ENCODE measurements at places on chromosomes 16 and 17.

DNA sequence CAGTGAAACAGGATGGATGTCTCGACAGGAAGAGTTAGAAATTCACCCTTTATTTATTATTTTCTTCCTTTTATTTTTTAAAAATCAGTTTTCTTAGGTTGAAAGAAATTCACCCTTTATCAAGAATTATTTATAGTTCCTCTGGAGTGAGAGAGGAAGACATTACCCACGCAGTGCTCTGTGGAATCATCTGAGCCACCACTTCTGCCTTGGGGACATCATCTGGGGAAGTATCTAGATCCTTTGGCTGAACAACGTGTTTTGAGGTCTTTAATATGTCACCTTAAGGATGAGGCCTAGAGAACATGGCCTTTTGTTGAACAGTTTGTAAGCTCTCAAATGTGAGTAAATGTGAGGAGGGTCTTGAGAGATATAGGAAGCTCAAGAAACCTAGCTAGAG is 183.3 kb downstream of the UTP18 start:
- no peak for DNase-seq

GRCh38 chr16:50102051-50102746 is 36.4 kb downstream of the HEATR3 start:
- DNase-seq, result peak; percentile 83

GRCh38 chr16:65967376-65967775 is 399.1 kb upstream of the CDH5 start:
- DNase-seq, result no peak

DNA sequence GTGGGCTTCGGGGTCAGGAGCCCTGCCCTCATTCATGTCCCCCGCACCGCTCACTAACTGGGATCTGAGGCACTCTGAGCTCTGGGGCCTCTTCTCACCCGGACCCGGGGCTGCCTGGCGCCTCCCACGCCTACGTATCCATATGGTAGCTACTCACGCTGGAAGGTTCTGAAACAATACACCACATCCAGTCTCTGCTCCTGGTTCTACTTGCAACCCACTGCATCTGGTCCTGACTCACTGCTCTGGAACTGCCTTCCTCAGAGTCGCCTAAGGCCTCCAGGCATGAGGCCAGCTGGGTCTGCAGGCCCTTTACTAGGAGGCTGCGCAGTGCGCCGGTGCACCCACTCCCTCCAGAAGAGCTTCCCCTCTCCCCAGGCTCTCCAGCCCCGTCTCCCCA is 18.1 kb downstream of the USP36 start:
- peak; percentile 96 for DNase-seq

DNA sequence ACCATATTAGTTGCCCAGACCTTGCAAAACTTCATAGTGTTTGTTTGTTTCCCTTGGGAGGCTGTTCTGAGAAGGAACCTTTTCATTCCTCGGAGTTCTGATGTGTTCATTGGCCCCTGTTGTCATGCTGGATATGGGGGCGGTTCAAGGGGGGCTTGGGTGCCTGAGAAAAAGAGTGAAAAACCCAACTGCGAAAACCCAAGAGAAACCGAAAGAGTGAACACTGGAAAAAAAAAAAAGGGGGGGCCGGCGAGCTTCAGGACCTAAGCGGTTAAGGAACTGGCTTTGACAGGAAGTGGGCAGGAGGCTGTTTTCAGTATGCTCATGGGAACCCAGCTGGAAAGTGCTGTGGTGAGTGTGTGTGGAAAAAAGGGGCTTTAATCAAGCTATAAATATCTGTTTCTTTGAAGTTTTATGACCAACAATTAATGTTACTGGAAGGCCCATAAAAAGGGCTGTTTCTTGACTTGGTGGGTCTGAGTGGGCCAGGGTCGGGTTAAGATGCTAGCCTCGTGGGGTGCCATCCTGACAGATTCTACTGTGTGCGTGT is 510.7 kb downstream of the MAF start:
- no peak for DNase-seq

- DNase-seq, result peak; percentile 21
Observed at GRCh38 chr16:14462811-14463210, 167.2 kb downstream of the PARN start.

DNA sequence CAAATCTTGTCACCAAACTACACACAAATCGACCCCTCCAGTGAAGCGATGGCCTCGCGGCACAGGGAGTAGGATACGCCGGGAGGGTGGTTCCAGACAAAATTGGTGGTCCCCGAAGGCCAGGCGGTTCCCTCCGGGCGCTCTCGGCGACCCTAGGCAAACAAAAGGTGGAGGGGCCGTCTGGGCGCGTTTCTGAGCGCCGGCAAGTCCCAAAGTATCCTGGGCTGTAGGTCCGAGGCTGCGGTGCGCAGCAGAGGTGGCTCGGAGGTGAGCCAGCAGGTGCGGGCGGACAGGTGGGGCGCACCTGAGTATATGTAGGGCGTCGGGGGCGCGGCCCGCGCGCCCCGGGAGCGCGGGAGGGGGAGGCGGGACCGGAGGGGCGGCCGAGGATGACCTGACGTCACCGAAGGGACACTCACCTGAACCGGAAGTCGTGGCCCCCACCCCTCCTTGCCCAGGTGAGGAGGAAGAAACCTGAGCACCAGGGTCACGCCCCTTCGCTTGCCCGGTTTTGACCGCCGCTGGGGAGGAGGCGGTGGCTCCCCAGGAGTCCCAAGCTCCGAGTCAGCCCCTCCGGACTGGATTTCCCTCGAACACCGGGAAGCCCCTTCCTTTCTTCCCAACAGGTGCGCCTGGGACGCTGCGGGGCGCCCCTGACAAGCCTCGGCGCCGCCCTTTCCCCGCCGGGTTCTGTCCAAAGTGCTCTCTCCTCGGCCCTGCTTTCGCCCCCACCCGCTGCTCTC is at the start of gene CLDN7:
CLDN7 (minus strand) TSS at position 287 of the 743 bp plus-strand sequence. CDS start 435 bp downstream, outside the sequence.
- DNase-seq, result no peak

DNA sequence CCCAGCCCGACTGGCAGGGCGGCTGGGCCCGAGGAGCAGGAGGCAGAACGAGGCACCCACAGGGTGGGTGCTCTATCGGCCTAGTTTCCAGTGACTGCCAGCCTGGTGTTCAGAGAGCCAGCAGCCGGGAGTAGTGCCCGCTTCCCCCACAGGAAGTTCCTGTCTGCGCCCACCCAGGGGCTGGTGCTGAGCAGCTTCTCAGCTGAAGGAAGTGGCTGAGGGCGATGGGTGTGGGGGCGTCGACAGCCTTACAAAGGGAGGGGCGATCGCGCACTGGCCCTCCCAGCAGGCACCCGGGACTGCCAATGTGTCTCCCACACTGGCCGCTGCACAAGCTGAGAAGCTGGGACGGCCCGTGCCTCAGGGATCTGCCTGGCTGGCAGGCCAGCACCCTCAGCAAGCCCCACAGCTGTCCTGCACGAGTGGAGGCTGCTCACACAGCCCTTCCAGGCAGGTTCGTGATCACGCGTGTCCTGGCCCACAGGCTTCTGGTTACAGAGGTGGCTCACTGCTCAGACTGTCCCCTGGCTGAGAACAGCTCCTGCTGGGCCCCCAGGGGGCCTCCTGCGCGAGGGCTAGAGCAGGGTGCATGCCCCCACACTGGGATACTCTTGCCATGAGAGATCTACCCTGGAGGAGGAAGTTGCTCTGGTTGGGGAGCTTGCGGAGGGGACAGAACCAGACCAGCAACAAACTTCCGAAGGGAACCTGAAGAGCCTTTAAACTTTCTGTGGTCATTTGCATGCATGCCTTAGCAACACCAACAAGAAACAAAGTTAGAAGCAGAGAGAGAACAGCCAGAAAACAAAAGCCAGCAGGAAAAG is 2.5 kb downstream of the RNF166 start:
- no peak for DNase-seq

- no peak for DNase-seq
Observed at GRCh38 chr17:58593123-58593522, 78.7 kb upstream of the MTMR4 start.

DNA sequence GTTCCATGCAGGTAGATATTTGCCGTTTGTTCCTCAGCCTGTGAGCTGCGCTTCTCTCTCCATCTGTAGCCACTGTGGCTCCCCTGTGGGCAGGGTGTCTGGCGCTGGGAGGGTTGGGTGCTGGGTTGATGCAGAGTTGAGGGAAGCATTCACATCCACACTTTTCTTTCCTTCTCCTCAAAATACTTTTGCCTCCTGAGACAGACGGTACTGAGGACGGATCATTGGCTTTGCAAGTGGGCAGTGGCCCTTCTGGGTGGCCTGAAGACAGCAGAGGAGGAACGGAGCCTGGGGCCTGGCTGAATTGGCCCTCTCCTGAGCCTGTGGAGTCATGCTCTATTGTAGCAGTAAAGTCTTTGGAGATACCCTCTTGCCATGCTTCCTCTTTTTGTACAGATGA is 43.0 kb downstream of the NKD1 start:
- no peak for DNase-seq

DNA sequence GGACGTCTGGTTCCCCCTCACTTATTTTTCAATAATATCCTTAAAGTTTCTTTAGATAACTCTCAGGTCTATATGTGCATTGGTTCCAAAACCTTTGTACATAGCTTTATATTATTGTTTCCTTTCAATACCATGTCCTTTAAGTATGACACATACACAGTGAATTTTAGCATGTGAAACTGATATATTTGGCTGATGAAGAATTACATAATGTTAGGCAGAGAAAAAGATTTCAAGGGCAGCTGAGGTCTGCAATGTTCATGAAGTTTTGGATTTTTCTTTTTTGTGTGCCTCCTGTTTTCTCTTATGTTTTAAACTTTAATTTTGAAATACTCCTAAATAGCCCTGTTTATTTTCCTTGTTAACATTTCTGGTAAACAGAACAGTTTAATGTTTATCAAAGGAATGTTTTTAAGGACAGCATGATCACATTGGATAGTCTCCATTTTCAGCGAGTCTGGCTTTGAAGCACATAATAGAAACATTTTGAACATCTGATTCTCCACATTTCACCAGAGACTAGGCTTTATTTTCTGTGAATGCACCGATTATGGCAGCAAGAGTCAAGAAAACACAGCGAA is 32.9 kb upstream of the FBXO47 start:
- no peak for DNase-seq

GRCh38 chr17:17785407-17785806 is 51.4 kb downstream of the SREBF1 start:
- DNase-seq, result no peak

- DNase-seq, result no peak
Observed at GRCh38 chr17:4545217-4545951, 9.8 kb downstream of the MYBBP1A start.

DNA sequence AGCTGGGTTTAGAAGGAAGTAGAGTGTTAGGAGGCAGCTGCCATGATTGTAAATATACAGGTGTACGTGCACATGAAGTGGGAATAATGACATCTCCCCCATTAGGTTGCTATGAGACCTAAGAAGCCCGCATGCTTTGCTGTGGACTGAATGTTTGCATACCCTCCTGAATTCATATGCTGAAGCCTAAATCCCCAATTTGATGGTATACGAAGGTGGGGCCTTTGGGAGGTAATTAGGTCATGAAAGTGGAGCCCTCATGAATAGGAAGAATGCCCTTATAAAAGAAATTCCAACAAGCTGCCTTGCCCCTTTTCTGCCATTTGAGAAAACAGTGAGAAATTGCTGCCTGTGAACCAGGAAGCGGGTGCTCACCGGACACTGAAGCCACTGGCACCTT is 44.0 kb downstream of the CCDC182 start:
- DNase-seq, result no peak

- DNase-seq, result no peak
Observed at GRCh38 chr17:65442250-65442649, 119.2 kb downstream of the AXIN2 start.

- peak; percentile 81 for DNase-seq
Observed at GRCh38 chr17:71024172-71024571, 854.8 kb downstream of the KCNJ2 start.

DNA sequence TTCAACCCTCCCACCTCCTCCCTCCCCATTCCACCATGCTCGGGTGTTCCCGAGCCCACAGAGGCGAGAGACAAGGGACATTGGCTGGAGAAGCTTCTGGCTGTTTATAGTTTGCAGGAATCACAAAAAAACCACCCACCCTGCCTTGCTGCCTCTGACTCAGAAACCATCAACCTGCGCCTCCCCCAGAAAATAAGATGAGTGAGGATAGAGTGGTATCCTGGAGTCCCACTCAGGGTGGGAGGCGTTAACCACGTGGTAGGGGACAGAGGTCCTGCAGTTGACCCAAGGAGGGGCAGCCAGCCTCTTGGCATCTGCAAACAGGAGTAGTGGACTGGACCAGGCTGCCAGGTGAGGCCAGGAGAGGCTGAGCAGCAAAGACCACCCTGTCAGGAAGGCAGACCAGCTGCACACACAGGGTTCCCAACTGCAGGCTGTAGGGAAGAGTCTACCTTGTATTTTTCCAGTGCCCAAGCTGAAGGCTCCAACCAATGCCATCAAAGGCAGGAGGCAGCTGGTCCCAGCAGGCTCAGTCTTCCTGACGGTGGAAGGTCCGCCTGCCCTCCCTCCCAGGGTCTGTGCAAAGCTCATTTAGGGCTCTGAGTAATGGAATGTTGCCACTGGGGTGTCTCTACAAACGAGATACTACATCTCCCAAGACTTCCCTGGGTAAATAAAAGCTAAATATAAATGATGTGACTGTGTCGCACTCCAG is 201.5 kb upstream of the TNRC6C start:
- DNase-seq, result no peak

All from choroid plexus epithelial cell (primary cell).